Stimulated activated CD8-positive, alpha-beta memory T cell treated with anti-CD3 and anti-CD28 coated beads, Interleukin-4, amount 100 ng/mL, for 1 hour (primary cell): ENCODE measurements at places on chromosomes 3 and 15.

DNA sequence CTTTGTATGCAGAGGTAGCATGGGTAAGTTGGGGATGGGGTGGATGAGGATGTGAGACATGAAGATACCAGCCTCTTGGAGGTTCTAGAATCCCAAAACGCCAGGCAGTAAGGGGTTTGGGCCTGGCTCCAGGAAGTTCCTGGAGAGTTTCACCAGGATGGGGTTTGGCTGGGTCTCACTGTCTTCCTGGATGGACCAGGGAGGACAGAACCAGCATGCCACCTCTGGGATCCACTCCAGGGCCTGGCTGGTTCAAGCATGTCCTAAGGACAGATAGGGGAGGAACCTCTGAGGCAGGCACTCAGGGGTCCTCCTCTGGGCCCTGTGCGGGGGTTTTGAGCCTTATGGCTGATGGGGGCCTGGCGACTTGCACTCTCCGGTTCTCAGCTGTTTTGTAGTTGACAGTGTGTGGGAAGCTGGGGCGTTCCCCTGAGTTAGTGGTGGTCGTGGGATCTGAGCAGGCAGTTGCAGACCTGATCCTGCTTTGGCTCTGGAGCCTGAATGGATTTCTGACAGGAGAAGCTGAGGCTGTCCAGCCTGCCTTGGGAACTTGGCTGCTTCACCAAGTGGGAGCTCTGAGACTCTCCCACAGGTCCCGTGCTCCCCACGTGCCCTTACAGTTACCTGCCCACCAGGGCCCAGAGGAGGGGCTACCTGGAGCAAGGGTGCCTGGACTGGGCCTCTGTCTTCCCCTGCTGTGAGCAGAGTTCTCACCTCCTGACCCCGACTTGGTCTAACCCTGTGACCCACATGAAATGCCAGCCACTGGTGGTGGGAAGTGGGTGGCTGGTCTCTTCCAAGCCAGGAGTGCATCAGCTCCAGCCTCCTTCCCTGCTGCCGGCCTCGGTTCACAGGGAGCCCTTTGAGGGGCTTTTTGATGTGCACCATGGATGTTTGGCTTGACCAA lies 128.4 kb downstream of the EEFSEC start:
- no peak for DNase-seq

DNA sequence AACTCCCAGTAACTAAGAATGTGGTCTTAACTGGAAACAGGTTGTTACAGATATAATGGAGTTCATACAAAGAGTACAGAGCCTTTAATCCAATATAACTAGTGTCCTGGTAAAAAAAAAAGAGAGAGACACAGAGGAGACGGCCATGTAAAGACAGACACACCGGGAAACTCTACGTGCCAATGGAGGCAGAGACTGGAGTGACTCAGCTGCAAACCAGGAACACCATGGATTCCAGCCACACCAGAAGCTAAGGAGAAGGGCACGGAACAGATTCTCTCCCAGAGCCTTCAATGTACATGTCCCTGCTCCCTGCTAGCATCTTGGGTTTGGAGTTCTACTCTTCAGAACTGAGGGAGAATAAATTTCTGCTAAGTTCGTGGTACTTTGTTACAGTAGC lies 4.5 kb downstream of the RNF168 start:
- no peak for DNase-seq

DNA sequence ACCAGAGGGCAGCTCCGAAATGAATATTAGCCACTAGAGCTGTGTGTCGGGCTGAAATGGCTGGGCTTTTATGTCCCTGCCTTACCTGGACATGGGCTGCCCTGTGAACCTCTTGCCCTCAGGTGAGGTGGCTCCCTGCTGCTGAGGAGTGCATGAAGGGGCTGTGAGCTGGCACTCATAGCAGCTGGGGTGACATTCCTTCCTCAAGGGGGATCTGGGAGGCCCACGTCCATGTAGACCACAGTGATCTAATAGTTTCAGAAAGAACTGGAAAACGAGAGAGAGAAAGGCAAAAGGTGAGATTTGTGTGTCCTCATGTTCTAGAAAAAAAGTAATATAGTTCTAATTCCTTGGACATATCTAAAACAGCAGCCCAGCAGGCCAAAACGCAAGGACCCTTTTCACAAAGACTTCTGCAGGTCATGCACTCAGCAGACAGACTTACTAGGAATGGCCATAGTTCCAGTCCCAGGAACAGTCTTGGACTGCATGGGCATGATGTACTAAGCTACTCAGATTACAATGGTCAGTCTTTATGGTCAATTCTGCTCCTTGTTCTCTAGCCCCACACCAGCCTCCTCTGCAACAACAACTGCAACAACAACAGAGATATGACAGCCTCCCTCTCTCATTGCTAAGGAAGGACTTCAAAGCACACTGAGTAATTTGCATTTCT lies 10.8 kb upstream of the SLC24A5 start:
- DNase-seq = no peak

DNA sequence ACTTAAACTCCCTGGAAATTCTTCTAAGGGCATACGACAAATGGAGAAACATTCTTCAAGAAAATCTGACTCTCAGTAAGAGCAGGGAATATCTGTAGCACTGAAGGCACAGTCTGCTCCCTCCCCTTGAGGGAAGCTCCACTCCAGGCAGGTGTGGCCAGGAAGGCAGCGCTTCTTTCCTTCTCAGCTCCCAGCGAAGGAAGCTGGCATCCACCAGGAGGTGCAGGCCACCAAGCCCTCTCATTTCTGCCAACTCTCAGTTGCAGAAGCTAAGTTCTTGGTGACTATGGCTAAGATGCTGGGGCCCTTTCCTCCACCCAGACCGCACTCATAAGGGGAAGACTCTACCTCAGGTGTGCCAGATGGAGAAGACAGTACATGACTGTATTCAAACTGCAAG lies 37.7 kb upstream of the SLC41A3 start:
- DNase-seq = no peak

- no peak for DNase-seq
These were observed 380.0 kb downstream of the PDCD6IP start for GRCh38 chr3:34178415-34178814.

DNA sequence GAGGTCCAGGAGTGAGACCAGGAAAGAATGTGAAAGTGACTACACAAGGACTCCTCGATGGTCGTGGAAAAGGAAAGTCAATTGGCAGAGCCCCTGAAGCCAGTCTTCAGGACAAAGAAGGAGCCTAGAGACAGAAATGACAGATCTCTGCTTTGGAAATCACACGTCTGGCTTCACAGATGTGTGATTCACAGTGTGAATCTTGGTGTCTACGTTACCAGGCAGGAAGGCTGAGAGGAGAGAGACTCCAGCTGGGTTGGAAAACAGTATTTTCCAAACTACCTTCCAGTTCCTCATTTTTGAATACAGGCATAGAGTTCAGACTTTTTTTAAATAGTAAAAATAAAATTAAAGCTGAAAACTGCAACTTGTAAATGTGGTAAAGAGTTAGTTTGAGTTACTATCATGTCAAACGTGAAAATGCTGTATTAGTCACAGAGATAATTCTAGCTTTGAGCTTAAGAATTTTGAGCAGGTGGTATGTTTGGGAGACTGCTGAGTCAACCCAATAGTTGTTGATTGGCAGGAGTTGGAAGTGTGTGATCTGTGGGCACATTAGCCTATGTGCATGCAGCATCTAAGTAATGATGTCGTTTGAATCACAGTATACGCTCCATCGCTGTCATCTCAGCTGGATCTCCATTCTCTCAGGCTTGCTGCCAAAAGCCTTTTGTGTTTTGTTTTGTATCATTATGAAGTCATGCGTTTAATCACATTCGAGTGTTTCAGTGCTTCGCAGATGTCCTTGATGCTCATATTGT lies 6.0 kb downstream of the CCR2 start:
- DNase-seq = no peak

- DNase-seq = no peak
These were observed 29.7 kb upstream of the MDFIC2 start for GRCh38 chr3:70342149-70342548.

GRCh38 chr15:42401544-42402454 lies 42.5 kb downstream of the CAPN3 start:
- no peak for DNase-seq

- no peak for DNase-seq
These were observed 31.0 kb upstream of the ADAMTS17 start for GRCh38 chr15:100372739-100373119.

DNA sequence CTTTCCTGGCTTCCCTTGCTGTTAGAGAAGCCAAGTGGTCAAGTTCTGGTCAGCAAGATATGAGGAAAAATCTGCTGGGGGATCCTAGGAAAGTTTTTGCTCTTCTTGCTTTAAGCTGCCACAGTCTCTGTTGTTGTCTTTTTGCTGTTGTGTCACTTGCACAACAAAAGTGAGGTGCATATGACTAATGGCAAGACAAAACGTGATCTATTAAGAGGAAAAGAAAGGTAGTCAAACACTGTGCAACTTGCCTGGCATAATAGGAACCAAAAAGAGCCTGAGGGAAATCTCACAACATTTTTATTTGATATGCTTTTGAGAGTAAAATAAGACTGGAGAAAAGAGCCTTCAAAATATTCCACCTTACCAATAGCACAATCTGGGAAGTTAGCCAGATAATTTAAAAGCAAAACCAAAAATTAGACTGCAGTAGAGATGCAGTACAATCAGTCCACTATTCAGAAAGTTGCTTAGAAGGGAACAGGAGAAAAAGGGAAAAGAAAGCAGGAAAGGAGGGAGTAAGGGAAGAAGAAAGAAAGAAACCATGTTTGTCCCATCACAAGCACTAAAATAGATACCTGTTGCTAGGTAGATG lies 110.0 kb upstream of the SLC4A7 start:
- DNase-seq = no peak

GRCh38 chr15:72511536-72511935 lies 37.4 kb downstream of the ARIH1 start:
- DNase-seq = no peak

GRCh38 chr3:141498598-141499223 lies 11.9 kb downstream of the RASA2 start:
- peak; percentile 67 for DNase-seq

- DNase-seq = no peak
These were observed 527.7 kb upstream of the TGFBR2 start for GRCh38 chr3:30078736-30079135.

- DNase-seq = no peak
These were observed 189.1 kb downstream of the SHQ1 start for GRCh38 chr3:72659188-72659587.

DNA sequence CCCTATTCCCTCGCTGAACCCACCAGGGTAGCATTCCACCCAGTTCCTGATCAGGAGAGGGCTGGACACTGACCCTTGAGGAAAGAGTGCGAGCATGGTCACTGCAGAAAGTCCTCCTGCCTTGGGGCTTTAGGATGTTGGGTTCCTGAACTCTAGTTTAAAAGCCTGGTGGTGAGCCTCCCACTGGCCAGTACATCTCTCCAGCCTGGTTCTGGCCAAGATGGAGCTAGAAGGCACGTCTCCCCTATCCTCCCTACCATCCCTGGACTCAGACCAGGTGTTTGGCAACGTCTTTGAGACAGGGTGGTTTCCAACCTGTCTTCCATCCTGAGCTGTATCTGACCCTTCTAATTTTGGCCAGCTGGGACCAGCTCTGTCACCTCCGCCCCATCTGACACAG lies 31.4 kb downstream of the NBEAL2 start:
- no peak for DNase-seq

DNA sequence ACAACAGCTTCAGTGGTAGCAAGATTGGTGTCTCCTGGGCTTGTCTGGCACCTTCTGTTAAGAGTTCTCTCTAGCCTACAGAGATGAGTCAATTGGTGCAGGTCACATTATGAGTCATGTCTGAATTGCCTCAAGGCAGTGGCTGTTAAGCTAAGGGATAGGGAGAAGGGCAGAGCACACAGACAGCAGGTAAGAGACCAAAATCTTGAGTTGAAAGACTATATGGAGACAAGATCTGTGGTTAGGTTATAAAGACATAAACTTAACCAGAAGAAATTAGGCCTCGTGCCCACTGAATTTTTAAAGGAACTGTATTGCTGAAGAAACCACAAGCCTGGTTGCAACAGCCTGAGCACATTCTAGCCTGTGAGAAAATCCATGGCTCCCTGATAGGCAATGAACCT lies 19.2 kb upstream of the KPNA1 start:
- DNase-seq = no peak

DNA sequence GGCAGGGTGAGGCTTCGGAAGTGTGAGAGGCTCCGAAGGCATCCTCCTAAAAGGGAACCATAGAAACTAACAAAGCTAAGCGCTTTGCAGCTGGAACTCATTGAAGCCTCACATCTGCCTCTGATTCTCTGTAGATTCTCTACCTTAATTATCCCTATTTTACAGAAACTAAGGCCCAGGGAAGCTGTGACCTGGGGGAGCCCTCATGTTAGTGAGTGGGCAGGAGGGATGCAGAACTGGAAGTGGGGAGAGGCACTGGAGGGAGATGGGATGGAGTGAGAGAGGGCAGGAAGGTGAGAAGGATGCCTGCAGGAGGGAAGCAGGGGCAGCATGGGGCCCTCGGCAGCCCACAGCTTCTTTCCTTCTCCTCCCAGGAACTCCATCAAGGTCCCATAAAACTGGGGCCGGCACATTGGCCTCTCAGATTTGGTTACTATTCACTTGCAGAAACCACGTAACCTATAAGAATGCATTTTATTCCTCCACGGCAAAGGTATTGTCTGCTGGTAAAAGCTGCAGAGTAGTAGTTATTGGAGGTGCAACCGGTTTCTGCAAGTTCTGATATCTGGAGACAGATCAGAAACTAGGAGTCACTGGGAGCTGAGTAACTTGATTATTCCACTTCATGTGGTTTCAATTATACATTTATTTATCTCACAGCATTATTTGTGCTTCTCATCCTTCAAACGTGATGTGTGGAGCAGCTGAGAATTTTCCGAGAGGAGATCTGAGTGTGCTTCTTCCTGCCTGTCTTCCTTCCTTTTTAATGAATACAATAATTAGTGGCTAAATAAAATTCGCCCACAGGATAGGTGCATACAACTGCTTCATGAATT lies 24.0 kb upstream of the CHCHD6 start:
- DNase-seq = no peak

GRCh38 chr3:66133050-66133757 lies 87.6 kb upstream of the SLC25A26 start:
- no peak for DNase-seq

DNA sequence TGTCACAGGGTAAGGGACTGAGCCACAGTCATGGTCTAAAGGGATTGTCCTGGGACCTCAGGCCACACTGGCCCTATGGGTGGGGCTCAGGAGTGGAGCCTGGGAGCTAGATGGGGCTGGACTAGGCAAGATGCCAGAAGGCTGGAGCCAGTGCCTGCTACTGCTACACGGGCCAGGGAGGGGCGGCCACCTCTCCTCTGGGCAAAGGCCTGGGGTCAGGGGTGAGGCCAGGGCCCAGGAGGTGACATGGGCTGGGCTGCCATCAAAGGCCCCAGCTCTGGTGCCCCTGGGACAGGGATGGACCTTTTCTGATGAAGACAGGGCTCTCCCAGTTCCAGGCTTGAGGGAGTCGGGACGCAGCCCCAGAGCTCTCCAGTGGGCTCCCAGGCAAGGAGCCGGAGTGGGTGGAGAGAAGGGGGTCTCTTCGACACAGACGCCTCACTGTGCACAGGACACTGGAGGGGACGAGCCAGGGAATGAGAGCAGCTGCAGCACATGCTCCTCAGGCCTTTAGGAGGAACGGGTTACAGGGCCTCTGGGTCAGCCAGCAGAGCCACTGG lies 62.1 kb upstream of the IQSEC1 start:
- DNase-seq = no peak
